ENCODE measurements at places on chromosomes 7 and 10.

GRCh38 chr10:6990891-6991290 lies 410.8 kb upstream of the PRKCQ start:
- no peak for DNase-seq

DNA sequence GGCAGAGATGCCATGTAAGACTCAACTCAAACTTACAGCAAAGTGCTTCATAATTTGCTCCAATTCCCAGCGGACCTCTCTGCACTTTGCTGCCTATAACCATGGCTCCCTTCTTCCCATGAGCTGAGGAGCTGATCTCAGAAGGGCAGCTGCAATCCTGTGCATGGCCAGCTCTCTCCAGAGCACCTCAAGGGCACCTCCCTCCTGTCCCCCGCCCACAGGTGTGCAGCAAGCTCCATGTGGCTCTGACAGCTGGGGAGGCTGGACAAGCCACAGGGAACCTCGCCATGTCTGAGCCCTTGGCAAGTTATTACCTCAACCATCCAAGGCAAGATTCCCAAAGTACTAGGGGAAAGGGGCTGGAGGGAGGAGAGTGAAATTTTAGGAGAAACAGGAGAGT lies 61.1 kb upstream of the DDC start:
- DNase-seq, result no peak

DNA sequence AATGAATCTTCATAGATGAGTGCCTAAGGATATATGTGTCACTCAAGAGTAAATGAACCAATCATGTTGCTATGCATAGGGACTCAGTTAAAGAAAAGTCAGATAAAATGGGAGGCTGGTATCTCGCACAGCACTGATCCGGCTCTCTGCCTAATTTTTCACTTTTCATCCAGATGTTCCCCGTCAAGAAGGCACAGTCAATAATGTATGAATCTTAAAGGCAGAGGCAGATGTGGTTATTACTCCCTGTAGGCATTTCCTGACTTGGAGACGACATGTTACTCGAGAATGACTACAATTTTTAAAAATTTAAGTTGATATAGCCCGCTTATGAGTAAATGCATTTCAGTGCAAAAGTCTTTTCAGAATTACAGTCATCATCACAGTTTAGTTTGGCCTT lies 113.6 kb downstream of the TBXAS1 start:
- no peak for DNase-seq

DNA sequence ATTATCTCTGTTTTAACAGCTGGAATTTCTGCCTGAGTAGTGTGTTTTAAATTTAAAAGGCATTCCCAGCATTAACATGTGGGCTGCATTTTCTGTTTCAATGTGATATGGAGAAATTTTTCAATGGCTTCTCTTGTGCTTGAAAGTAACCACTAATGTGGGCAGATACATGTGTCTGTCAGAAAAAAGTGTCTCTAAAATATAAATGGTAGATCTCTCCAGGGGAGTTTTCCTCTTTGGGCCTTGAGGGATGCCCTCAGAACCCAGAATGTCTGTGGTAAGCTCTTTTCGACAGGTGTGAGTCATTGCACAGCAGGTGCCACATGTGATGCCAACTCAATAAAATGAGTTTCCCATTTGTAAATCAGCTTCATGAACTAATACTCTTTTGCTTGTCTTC lies 221.1 kb downstream of the SEMA3E start:
- DNase-seq, result no peak
